ENCODE measurements at places on chromosomes 7 and 10. TPM values are rescaled to one million over a fixed set of nuclear protein-coding genes. Genes with fewer than 3 reads are reported as not detected.

DNA sequence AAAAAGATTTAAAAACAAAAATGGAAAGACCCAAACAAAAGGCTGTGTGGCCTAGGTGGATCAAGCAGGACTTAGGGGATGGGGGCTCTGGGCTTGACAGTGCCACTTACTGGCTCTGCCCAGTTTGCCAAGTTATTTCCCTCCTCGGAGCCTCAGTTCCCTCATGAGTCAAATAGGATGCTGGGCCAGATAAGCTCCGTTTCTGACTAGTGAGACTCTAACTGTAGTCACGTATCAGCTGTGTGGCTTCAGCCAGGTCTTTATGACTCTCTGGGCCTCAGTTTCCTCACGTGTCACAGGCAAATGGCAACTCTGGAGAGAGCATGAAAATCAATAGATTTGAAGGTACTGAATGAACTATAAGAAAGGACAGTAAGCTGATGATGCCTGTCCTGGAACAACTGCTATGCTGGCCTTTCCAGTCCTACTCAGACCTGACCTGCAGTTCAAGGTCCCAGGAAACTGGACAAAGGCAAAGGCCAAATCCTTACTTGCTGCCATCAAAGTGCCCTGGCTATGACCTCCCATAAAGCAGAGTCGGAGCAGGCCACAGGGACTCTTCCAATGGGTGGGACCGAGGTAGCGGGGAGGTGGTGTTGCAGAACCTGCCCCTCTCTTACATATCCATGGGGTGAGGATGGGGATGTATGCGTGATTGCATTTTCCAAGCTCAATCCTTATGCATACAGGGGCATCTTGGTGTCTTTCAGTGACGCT is 27.0 kb downstream of the FAM53B start:
- DNase-seq: no peak

DNA sequence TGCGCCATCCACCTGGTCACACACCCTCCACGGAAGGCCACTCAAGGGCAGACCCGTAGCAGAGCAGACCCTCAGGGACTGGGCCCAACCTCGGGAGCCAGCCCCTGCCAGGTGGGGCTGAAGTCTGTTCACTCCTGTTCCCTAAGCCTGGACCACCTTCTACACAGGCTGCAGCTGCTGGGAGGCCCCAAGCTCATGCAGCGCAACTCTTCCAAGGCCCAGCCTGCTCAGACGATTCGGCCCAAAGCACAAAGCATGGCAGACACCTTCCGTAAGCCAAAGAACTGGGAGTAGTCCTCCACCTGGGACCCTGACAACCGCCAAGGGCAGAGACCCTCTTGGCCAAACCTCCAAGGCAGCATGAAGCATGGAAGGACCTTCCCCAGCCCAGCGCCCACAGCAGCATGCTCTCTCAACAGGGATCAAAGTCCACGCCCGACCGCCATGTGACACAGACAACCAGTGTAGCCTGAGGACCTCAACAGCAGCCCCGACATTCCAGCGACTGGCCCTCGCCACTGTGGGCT is 11.5 kb downstream of the SHH start:
- DNase-seq: no peak

GRCh38 chr10:95431900-95432342 is 129.2 kb downstream of the SORBS1 start:
- no peak for DNase-seq

- DNase-seq: no peak
These were observed 620.0 kb downstream of the CNTNAP2 start for GRCh38 chr7:146736446-146737190.

Gene NME8
- total RNA-seq: not detected

- no peak for DNase-seq
These were observed 99.8 kb upstream of the AGBL3 start for GRCh38 chr7:134886353-134887057.

- DNase-seq: peak; percentile 18
These were observed 151.8 kb upstream of the YAE1 start for GRCh38 chr7:39414224-39415035.

- DNase-seq: no peak
These were observed 24.9 kb downstream of the ASB13 start for GRCh38 chr10:5641501-5641900.

DNA sequence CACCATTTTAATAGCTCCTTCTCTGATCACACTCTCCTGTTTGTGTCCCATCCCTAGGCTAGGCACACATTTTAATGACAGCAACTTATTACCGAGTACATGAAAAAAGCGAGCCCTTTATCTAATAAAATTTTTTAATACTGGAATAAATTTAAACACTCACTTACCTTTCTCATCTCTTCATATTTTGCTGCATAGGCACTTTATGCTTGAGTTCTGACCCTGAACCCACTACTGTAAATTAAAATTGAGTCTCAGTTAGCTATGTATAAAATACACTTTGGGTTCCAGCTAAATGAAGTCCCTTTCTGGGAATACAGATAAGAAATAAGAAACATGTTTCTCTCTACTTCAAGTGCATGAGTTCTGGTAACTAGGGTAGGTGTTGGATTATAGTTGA is 104.6 kb downstream of the HECW1 start:
- no peak for DNase-seq

- DNase-seq: no peak
These were observed 8.6 kb downstream of the CHST12 start for GRCh38 chr7:2411815-2412586.

Gene MTG1
- 18.2 TPM for total RNA-seq

Gene SUGCT
- 1.1 TPM for total RNA-seq

GRCh38 chr10:78524342-78524741 is 490.7 kb downstream of the RPS24 start:
- DNase-seq: no peak

Gene KIAA1217
- 0.20 TPM for total RNA-seq

Gene CPA2
- 0.84 TPM for total RNA-seq

- DNase-seq: no peak
These were observed 29.7 kb downstream of the PIP4K2A start for GRCh38 chr10:22684699-22685098.

DNA sequence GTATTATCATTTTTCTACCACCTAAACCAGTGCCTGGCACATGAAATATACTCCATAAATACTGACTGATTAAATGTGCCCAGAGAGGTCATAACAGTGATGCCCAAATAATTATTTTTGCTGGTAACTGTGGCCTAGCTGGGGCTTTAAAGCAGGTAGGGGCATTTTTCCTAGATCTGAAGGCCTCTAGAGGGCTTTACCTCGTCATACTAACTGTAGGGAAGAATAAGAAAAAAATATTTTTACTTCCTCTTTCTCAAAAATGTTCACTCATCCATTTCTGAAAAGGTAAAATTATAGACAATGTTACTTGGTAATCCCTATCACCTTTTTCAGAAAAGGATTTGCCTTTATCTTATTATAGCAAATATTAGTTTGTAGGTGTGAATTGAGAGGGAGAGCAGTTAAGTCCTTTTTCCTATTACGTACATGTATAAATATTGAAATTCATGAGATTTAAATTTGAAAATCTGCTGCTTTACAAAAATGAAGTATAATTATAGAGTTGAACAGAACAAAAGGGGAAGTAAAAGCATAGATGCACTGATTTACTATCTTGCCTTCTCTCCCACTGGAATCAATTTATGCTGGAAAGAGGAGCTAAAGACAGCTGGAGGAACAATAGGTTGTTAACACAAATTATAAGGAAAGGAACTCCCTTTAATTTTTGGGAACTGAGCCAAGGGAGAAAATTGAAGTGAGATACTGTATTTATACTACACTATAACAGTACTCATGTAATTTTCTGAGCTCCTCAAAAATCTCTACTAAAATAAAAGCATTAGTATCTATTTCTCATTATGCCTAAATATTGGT is 71.5 kb upstream of the NOBOX start:
- DNase-seq: no peak

Gene MRLN
- total RNA-seq: not detected

Gene TMEM213
- total RNA-seq: not detected

Gene RASA4B
- 2.9 TPM for total RNA-seq

GRCh38 chr7:52863652-52864051 is 171.8 kb upstream of the POM121L12 start:
- DNase-seq: no peak

DNA sequence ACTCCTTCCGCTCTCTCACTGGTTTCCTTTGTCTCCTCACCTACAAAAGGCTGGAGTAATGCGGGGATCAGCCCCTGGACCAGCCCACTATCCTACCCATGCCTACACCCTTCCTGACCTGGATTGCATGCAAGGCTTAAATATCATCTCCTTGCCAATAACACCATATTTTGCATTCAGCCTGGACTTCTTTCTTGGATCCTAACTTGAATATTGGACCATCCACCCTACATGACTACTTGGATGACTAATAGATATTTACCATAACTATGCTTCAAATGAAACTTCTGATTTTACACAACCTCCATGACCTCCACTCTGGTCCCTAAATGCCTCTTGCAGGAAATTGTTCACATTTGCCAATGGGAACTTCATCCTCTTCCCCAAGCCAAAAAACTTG is 188.3 kb upstream of the AKR1E2 start:
- DNase-seq: no peak

DNA sequence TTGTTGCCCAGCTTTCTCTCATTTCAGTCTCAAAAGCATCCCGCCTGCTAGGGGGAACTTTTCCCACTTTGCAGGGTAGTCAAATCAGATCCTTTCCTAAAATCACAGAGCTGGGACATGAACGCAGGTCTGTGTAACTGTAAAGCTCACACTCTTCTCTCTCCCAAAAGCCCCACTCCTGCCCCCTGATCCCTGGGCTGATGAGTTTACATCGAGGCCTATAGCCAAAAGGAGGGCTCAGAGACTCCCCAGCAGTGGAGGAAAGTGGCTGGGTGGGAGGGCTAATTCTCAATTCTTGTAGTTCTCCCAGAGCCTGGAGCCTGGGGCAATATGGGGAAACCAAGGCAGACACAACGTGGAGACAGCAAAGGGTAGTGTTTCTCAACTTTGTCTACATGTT is 6.5 kb upstream of the MTPAP start:
- DNase-seq: no peak

DNA sequence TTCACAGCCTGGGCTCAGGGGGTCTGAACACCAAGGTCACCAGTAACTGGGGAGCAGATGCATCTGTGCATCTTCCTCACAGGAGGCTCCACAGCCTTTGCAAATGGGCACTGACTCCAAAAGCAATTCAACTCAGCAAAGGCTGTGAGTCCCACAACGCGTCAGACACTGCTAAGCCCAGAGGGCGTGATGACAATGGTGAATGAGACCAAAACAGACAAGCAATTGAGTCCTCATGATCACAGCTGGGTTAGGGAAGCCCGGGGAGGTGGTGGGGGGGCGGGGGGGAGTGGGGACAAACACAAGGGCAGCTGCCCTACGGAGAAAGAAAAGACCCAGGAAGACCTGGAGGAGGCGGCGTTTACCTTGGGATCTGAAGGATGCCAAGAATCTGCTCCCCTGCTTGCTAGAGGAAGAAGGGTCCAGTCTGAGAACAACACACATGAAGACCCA is 61.6 kb upstream of the RNF32 start:
- no peak for DNase-seq

Gene MACROH2A2
- total RNA-seq: not detected

- DNase-seq: no peak
These were observed 236.3 kb upstream of the HABP2 start for GRCh38 chr10:113316506-113316905.

DNA sequence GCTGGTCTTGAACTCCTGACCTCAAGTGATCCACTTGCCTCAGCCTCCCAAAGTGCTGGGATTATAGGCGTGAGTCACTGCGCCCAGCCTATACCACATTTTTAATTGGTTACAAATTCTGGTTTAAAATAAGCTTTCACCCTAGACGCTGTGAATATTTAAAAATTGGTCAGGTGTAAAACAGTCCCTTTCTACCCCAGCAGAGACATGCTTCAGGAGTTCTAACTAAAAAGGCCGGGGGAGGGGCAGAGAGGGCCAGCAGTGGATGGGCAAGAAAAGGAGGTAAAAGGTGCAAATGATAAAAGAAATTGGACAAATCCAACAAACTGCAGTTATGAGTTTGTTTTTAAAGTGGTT is 70.0 kb downstream of the WAPL start:
- DNase-seq: no peak

Gene HYAL4
- not detected for total RNA-seq

DNA sequence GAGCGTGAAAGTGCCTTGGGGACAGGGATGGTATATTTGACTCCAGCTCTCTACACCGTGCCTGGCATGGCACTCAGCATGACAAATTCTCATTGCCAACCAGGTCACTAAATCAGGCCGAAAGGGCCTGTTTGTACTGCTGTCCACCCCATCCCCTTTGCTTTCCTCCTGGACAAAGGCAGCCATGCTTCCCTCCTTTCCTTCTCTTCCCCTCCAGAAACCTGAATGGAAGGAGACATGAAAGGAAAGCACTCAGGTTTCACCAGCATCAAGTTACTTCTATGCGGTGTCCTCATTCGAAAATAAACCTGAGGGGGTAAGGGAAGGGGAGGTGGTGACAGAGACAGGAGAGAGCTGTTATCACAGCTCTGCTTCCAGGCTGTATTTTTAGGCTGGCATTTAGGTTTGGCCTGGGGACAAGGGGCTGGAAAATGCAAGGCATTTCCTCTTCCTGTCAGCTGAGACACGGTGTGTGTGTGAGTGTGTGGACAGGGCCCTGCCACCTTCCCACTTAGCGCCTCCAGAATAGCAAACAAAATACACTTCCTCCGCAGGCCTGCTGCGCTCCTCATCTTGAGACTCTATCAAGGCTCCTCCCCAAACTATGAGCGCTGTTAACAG is 79.9 kb upstream of the COL13A1 start:
- DNase-seq: no peak
